ENCODE measurements at places on chromosomes 4 and X. TPM values are rescaled to one million over a fixed set of nuclear protein-coding genes. Genes with fewer than 3 reads are reported as not detected.
A peak's percentile ranks its signal among the peaks of the same experiment; 100 is the strongest.

C1QTNF7 gene
- not detected for total RNA-seq

ANK2 gene
- total RNA-seq, result 77.1 TPM

TRIM61 gene
- total RNA-seq, result 1.4 TPM

NKX3-2 gene
- total RNA-seq, result 5.2 TPM

DNA sequence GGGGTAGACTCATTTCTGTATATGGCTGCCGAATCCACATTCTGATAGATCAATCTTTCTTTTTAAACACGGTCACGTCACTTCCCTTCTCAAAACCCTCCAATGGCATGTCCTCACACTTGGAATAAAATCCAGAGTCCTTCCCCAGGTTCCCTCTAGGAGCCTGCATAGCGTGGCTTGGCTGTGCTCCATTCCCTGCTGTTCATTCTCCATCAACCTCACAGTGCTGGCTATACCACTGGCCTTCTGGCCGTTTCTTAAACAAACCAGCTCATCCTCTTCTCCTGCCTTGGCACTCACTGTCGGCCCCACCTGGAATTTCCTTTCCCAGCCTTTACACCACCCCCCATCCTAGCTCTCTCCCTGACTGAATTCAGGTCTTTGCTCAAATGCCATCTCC lies 77.1 kb downstream of the RBM47 start:
- peak; percentile 69 for DNase-seq

- DNase-seq, result no peak
Measured at GRCh38 chrX:17370191-17370590, 4.8 kb upstream of the NHS start.

DNA sequence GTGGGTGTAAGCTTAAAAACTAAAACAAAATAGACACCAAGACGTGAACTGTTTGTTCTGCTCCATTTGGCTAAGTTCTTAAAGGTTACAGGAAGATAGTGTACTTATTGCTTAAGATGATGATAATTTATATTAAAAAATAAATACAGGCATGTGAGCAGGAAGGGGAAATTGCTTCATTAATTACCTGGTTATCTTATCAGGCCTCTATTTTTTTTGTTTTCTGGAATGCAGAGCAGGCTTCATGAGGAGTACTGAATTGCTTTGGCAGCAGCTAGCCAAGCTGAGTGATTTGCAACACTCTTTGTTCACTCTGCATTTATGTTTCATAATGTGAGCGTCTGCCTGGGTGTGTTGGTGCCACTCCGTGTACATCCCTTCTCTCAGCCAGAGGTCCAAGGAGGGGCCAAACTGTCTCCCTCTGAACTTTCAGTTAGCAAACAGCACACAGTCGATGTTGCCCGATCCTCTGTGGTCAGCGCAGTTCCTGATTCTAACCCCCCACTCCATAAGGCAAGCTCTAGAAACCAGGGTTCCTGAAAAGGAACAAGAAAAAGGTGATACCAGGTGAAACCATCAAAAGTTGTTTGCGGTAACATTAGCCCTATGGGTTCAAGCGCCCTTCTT lies 348.2 kb downstream of the SPRY1 start:
- DNase-seq, result peak; percentile 55

DNA sequence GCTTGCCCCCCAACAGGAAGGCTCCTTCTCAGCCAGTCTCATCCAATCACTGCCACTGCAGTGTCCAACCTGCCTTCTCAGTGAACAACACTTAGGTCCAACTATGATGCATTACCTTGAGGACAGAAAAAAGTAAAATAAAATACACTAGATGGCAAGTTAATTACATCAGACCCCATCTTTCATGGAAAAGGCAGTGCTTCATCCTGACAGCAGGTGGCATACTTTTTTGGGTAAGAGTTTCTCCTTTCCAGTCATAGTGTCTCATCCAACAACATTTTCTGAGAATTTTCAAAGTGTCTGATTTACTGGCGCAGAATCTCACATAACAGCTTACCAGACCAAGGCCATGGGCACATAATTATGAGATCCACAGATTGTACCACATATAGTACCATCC lies 1742.8 kb downstream of the PCDH7 start:
- no peak for DNase-seq

GRCh38 chr4:15143551-15143950 lies 141.3 kb downstream of the CPEB2 start:
- DNase-seq, result no peak

DNA sequence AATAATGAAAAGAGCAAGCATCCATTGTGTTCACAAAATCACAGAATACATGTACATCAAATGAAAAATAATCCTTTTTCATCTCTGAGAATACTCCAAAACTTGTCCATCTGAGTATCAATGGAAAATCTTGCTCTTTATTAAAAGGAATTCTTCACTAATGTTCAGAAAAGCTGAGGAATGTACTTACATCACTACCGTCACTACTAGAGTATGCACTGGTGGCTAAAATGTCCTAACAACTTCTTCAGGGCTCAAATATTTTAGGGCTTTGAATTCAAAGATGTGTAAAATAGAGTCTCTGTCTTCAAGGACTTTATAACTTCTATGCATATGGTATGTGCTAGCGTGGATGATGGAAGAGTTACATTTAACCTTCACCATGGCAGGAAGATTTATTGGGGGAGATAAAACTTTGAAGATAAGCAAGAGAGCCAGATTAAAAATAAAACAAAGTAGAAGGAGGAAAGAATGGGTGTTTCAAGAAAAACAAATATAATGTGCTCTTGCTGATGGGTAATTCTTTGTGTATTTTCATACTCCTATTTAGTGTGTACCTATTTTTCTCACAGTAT lies 55.1 kb downstream of the DMD start:
- no peak for DNase-seq

DNA sequence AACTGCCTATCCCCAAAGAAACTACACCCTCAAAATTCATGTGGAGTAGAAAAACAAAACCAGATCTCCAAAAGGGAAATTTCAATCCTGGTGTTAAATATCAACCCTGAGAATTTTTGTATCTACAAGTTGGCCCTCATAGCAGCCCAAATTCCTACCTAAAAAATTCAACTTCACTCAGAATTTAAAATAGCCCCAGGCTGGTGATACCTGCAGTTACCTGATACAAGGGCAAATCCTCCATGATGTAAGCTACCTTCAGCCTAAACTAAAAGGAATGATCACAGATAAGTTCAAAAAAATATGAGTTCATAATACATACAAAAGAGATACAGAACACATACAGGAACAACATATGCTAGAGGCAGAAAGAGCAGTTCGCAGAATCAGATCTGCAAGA lies 138.4 kb downstream of the HNRNPD start:
- DNase-seq, result no peak

GRCh38 chrX:38287674-38288073 lies 39.6 kb downstream of the RPGR start:
- DNase-seq, result no peak

DNA sequence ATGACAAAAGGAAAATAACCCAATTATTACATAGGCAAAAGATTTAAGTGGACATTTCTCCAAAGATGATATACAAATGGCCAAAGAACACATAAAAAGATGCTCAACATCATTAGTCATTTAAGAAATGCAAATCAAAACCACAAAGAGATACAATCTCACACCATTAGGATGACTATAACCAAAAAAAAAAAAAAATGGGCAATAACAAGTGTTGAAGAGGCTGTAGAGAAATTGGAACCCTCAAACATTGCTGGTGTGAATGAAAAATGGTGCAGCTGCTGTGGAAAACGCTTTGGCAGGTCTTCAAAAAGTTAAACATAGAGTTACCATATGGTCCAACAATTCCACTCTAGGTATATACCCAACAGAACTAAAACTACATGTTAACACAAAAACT lies 5.6 kb upstream of the PRDX4 start:
- DNase-seq, result peak; percentile 67
